ENCODE measurements at places on chromosomes 11 and 22. TPM values are rescaled to one million over a fixed set of nuclear protein-coding genes. Genes with fewer than 3 reads are reported as not detected.

The YAP1 gene
- total RNA-seq: 59.6 TPM

The SHANK2 gene
- 7.0 TPM for total RNA-seq

The CCDC85B gene
- total RNA-seq: 40.4 TPM

The PGA5 gene
- total RNA-seq: not detected

The JRKL gene
- total RNA-seq: 6.3 TPM

The C11orf16 gene
- total RNA-seq: not detected

The EMID1 gene
- 0.23 TPM for total RNA-seq

The CHRM1 gene
- total RNA-seq: 0.24 TPM

The C22orf31 gene
- total RNA-seq: not detected

The TENM4 gene
- total RNA-seq: 0.19 TPM

The GSTT2 gene
- not detected for total RNA-seq

The GRM5 gene
- total RNA-seq: not detected

The OR2AG1 gene
- total RNA-seq: not detected

The GLYATL1 gene
- not detected for total RNA-seq

The HEPN1 gene
- not detected for total RNA-seq

The PRODH gene
- total RNA-seq: 0.78 TPM

The HMOX1 gene
- 453 TPM for total RNA-seq

The DSCAML1 gene
- total RNA-seq: 0.30 TPM

The KCNK4 gene
- not detected for total RNA-seq

The SORL1 gene
- 1.9 TPM for total RNA-seq

The PLEKHB1 gene
- total RNA-seq: 1.5 TPM

The CCDC83 gene
- total RNA-seq: not detected

The LRP5 gene
- 62.0 TPM for total RNA-seq

The PC gene
- total RNA-seq: 34.0 TPM

Measured in A549 treated with dexamethasone at 1 μM for 4 hours (cell line).